ENCODE measurements at places on chromosomes 12 and 14. TPM values are rescaled to one million over a fixed set of nuclear protein-coding genes. Genes with fewer than 3 reads are reported as not detected.

The SERPINA12 gene
- 477 TPM for total RNA-seq

- DNase-seq, result no peak
Measured at GRCh38 chr12:93186131-93186530, 191.6 kb upstream of the NUDT4 start.

The CPNE6 gene
- not detected for total RNA-seq

GRCh38 chr12:52024845-52025230, 18.1 kb downstream of the TAMALIN start:
- no peak for DNase-seq

The CLEC14A gene
- 20.8 TPM for total RNA-seq

All from lower leg skin (tissue), 4 donors.